ENCODE measurements at places on chromosomes 2 and 18.

- DNase-seq: no peak
Measured at GRCh38 chr2:71453404-71454220, at the start of gene DYSF. Gene DYSF (plus strand): TSS chr2:71453561.

DNA sequence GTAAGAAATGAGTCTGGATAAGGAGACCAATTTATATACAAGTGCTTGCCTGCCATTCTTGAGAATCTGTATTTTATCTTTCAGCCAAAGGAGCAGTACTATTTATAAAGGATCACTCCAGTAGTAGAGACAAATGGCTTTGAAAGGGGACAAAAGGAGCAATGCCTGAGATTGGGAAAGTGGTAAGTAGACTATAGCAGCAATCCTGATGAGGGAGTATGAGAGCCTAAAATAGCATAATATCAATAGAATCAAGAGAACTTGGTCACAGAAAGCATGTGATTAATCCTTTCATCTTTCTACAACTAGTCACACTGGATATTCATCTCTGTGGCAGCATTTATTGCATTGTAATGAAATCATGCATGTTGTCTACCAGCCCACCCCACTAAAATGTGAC, 20.2 kb downstream of the NRXN1 start:
- DNase-seq: no peak

DNA sequence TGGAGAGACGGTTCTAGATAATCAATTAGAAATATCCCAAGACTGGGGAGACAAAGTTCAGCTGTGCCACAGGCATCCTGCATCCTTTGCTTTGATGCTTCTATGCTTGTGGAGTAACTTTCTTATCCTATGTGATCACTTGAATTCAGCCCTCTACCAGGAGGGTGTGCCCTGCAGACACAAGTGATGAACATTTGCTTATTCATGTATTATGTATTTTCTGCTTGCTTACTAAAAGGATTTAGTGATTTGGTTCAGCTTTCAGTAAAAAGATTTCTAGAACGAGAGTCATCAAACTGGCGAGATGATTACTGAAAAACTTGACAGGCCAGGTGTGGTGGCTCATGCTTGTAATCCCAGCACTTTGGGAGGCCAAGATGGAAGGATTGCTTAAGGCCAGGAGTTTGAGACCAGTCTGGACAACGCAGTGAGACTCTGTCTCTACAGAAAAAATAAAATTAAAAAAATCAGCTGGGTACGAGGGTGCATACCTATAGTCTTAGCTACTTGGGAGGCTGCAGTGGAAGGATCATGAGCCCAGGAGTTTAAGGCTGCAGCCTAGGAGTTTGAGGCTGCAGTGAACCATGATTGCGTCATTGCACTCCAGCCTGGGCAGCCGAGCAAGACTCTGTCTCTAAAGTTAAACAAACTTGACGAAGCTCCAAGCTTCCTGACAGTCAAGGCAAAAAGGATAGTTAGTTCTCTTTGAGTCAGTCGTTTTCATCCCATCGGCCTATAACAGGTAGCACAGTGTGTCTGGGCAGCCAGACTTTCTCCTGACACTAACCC, 13.3 kb downstream of the HK2 start:
- DNase-seq: no peak

DNA sequence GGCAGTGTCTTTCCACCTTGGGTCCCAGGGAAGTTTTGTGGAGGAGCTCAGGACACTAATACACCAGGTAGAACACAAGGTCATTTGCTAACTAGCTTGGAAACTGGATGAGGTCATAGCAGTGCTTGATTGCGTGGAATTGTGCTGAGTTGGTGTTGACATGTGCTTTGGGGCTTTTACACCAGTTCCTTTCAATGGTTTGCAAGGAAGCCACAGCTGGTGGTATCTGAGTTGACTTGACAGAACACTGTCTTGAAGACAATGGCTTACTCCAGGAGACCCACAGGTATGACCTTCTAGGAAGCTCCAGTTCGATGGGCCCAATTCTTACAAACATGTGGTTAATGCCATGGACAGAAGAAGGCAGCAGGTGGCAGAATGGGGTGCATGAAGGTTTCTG, 5.9 kb downstream of the CTLA4 start:
- DNase-seq: no peak

- no peak for DNase-seq
Measured at GRCh38 chr2:170077830-170078569, 99.9 kb upstream of the MYO3B start.

DNA sequence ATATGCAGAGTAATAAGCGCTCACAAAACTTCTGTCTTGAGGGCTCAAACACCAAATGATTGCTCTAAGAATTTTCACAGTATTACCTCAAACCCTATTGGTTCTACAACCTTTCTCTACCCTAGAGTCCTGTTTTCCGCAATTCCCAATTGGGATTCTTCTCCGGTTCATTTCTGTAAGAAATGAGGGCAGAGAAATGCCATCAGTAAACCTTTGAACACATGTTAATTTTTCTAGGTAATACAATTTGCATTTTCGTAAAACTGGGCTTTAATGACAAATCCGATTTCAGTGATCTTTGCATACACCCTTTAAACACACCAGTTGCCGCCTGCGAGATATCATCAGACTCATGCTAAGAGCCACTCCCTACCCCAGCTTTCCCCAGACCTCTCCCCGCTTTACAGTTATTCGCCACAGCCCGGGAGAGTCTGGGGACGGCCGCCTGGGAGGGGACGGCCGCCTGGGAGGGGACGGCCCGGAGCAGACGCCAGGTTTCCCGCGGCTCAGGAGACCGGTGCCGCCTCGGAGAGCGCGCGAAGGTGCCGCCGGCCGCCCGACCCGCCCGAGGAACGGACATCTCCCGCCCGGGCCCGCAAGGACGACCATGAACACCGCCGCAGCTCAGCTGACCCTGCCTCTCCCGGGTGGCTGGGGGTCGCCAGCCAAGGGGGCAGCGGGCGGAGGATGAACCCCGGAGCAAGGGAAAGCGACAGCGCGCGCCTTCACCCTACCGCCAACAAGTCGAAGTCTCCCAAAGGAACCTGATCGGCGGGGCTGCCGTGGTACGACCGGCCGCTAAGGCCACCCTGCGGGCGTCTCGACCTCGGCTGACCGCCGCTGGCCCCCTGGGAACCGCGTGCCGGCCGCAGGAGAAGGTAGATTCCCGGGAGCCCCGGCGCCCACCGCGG, 463 bp downstream of the SMC6 start:
- DNase-seq: peak; percentile 30

DNA sequence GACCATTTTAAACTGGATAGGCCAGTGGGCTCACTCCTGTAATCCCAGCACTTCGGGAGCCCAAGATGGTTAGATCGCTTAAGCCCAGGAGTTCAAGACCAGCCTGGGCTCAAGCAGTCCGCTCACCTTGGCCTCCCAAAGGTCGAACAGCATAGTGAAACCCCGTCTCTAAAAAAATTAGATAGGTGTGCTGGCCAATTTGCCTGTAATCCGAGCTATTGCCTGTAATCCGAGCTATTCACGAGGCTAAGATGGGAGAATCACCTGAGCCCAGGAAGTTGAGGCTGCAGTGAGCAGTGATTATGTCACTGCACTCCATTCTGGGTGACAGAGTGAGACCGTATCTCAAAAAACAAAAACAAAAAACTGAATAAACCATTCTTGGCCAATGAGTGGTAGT, 52.6 kb upstream of the EMILIN2 start:
- DNase-seq: no peak

DNA sequence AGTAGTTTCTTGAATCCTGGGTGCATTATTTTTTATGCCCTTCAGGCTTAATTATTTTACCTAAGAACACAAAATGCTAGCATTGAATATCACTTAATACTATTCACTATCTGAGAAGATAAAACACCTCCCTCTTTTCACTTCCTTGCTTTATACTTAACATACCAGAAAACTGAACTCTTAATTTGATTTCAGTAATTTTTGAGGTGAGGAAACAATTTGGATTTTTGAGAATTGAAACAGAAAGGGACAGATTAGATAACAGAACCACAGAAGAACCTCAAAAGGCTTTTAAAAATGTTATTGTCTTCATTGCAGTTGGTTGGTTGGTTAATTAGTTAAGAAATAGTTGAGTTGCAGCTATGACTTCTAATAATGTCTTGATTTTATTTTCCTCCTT, 69.5 kb downstream of the GPD2 start:
- no peak for DNase-seq

DNA sequence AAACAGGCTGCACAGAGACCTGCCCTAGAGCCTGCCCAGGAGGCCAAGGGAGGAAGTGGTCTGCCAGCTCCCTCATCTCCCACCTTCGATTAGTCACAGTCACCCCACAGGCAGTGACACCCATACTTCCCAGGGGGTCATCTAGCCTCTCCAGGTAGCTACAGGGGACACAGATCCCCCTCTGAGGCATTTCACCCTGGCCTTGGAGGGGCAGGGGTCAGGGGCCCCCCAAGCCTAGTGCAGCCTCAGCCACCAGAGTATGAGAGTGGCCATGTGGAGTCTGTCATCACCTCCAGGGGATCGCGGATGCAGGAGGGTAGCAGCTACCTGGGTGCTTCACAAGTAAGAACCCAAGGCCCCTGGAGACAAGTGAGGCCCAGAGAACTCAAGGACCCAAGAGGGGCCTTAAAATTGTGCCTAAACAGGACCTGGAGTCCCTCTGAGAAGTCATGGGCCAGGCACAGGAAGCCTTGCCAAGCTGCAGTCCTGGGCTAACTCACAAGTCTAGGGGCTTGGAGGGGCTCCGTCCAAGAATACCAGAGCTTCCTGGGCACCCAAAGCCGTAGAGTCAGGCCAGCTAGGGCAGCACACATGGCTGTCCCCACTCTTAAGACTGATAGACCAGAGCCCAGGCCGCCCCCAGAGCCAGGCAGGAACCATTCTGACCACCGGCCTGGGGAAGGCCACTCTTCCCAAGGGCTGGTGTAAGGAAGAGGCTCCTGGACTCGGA, 354.3 kb upstream of the ID2 start:
- no peak for DNase-seq

DNA sequence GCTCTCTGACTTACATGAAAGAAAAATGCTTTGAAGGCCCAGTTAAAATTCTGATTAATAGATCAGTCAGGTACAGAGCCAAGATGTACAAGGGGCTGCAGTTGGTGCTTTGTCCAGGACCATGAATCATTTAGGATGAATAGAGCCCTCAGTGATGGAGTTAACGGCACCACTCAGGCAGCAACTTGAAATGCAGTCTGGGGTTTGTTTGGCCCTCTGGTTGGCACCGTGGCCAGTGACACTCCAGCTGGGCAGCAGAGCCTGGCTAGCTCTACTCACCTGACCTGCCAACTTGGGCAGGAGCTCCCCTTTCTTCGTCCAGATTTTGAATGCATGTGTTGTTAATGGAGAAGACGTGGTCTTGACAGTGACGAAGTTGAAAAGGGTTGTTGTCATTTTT, 493.0 kb upstream of the ACVR2A start:
- no peak for DNase-seq

DNA sequence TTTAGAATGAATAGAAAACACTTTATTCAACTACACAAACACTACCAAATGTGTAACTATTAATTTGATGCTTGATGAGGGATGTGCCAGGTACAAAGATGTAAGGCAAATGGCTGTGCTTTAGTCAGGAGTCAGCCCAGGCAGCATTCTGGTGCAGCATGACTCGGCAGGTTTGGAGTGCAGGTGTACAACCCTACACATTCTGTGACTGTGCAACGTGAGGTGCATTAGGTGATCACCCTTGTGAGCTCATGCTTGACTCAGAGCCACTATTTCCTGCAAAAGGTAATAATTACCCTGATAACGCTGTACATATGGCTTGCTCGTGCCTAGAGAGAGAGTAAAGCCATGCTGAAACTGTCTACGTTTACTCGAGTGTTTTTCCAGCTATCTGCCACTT, 288.7 kb upstream of the DSEL start:
- DNase-seq: no peak

- DNase-seq: no peak
Measured at GRCh38 chr2:17362956-17363355, 155.3 kb downstream of the RAD51AP2 start.

GRCh38 chr18:48863432-48864065, 87.2 kb downstream of the SMAD7 start:
- DNase-seq: no peak

DNA sequence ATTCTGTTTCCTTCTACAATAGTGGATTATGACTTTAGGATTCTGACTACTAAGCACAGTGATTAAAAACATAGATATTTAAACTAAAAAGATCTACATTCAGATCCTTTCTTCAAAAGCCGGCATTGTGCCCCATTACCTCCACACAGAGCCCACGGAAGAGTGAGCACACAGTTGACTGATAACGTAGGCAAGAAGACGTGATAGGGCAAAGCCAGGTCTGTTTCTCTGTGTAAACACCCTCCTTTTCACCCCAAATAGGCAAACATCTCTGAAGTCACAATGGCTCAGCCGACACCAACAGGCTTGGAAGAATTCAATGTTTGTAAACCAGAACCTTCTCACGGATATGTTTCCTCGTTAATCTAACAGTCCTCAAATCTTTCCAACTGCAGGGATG, 302.9 kb downstream of the CMPK2 start:
- DNase-seq: no peak

DNA sequence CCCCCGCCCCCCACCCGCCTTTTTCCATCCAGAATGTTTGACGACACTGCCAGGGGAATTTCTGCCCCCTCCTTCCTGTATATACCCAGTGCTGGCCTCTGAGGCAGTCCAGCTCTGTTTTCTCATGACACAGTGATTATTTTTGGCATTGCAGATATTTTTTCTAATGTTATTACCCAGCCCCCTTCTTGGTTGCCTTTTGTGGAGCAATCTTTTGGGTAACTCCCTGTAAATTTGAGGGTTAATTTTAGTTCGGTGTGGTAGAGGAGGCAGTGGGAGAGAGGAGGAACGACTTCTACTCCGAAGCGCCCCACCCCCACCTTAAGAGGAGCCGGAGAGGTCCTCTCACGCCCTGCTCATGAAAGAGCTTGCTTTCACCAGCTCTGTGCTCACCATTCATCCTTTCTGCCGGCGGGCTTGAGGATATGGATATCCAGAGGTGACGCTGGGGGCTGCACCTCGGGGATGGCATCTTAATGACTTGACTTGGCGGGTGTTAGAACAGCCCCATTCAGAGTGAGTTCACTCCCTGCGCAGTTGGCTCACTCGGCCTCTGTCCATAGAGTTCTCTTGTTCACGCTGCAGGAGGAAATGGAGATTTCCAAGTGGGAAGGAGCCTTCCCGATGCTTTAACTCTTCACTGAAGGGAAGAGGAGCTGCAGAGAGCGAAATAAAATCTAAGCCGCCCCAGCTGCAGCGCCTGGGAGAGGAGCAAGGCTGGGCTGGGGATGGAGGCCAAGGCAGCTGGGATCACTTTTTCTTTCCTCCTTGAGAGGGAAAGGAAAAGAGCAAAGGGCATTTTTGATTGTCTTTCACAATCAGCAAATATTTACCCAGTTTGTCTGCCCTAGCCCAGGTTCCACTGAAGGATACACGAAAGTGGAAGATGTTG, 38.4 kb downstream of the EPAS1 start:
- DNase-seq: no peak

All from stimulated activated CD4-positive, alpha-beta T cell treated with anti-CD3 and anti-CD28 coated beads, Interleukin-4, amount 100 ng/mL, for 4 hours (primary cell).